Spinal cord (tissue), 10 donors: ENCODE measurements at places on chromosomes 3 and 15. TPM values are rescaled to one million over a fixed set of nuclear protein-coding genes. Genes with fewer than 3 reads are reported as not detected.

The KIF9 gene
- 26.1 TPM for total RNA-seq

The INSYN1 gene
- total RNA-seq: 26.1 TPM

The ETFA gene
- total RNA-seq: 115 TPM

The SLC22A14 gene
- 0.10 TPM for total RNA-seq

The PLXNA1 gene
- 30.1 TPM for total RNA-seq

The TERC gene
- 43.4 TPM for total RNA-seq

The NR1I2 gene
- total RNA-seq: 0.69 TPM

The CA12 gene
- 25.1 TPM for total RNA-seq

The SLC9C1 gene
- 0.50 TPM for total RNA-seq

The SUSD5 gene
- 3.6 TPM for total RNA-seq

The SKOR1 gene
- total RNA-seq: 1.6 TPM

The CTDSPL gene
- total RNA-seq: 31.0 TPM

The NTRK3 gene
- 62.7 TPM for total RNA-seq

The HCLS1 gene
- total RNA-seq: 10.2 TPM

The KCNAB1 gene
- total RNA-seq: 10.1 TPM

The WDR48 gene
- 51.6 TPM for total RNA-seq

The SERPINI2 gene
- 5.7 TPM for total RNA-seq

The TLR9 gene
- total RNA-seq: 0.11 TPM

The RAB6B gene
- total RNA-seq: 169 TPM

The MAGEL2 gene
- total RNA-seq: 11.1 TPM

The NRG4 gene
- total RNA-seq: 8.2 TPM

The GCSAM gene
- 0.17 TPM for total RNA-seq

The FAM227B gene
- total RNA-seq: 8.3 TPM

The COLQ gene
- 4.2 TPM for total RNA-seq

The WNT7A gene
- 6.1 TPM for total RNA-seq

The GOLGA8H gene
- total RNA-seq: 0.79 TPM

The ANKDD1A gene
- total RNA-seq: 10.8 TPM

The FILIP1L gene
- 8.4 TPM for total RNA-seq

The IL17RD gene
- total RNA-seq: 17.3 TPM

The ACAN gene
- 16.3 TPM for total RNA-seq

The ZNF385D gene
- total RNA-seq: 6.2 TPM

The CTDSPL2 gene
- 123 TPM for total RNA-seq

The CPLX3 gene
- total RNA-seq: 0.11 TPM

The NEIL1 gene
- 11.8 TPM for total RNA-seq

The HDC gene
- 3.5 TPM for total RNA-seq

The EFCAB12 gene
- total RNA-seq: 0.50 TPM

The SYNM gene
- total RNA-seq: 14.1 TPM

The CLDN16 gene
- total RNA-seq: 0.39 TPM

The KNL1 gene
- 13.7 TPM for total RNA-seq

The SLC27A2 gene
- 3.8 TPM for total RNA-seq

The EPHB3 gene
- 9.3 TPM for total RNA-seq

The ZBBX gene
- total RNA-seq: 6.9 TPM

The TUSC7 gene
- total RNA-seq: not detected

The GP9 gene
- total RNA-seq: 0.72 TPM

The CHSY1 gene
- total RNA-seq: 67.3 TPM

The NPAP1 gene
- 0.44 TPM for total RNA-seq

The CCDC80 gene
- 59.0 TPM for total RNA-seq

The GPR149 gene
- 1.8 TPM for total RNA-seq

The C2CD4A gene
- 0.06 TPM for total RNA-seq
